ENCODE measurements at places on chromosomes 11 and 22.
A peak's percentile ranks its signal among the peaks of the same experiment; 100 is the strongest.

DNA sequence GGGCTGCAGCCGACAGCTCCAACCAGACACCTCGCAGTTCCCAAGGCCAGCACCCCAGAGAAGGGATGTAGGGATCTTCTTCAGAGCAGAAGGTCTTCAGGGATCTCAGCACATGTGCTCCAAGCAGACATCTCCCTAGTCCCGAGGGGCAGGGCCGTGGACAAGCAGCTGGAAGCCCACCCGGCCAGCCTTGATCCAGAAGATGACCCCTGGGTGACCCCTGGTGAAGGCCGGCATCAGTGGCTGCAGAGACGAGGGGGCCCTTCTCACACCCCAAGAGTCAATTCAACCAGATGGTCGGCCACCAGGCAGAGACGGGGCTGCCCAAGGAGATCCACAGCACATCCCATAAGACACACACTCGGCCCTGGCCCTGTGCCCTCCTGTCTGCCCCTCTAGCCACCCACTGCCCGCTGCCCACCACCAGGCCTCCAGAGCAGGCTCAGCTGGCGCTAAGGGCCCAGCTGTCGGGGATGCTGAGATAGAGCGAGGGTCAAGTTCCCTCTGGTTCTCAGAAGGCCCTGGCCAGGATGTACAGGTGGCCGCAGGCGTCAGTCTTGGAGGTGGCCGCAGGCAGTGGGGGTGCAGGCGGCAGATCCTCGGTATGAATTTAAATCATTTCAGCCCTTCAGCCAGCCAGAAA lies 168.3 kb downstream of the BRD1 start:
- DNase-seq, result no peak

DNA sequence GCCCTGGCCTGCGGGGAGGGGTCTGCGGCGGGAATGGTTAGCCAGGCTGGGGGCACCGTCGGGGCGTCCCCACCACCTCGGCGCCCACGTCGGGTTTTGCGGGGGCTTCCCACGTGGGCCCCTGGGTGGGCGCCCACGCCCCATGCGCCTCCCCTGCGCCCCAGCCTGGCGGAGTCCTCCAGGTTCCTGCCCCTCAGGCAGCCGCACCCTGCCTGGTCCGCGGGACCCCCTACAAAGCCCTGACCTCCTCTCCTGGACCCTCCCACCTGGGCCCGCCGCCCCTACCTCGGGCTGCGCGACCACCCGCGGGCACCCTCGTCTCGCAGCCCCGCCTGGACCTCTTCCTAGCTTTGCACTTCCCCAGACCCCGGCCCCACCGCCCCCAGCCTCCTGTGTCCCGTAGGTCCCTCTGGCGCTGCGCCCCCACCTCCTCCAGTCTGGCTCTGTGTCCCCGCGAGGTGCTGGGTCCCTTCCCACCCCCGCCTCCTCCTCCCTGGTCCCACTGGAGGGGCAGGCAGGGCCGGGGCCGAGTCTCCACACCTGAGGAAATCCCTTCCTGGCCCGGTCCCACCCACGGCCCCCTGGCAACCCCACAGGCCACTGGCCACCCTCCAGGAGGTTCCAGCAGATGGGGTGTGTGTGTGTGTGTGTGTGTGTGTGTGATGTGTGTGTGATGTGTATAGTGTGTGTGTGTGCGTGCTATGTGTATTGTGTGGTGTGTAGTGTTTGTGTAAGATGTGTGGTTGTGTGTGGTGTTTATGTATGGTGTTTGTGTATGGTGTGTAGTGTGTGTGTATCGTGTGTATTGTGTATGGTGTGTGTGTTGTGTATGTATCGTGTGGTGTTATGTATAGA lies 11.8 kb downstream of the PIM3 start:
- no peak for DNase-seq

DNA sequence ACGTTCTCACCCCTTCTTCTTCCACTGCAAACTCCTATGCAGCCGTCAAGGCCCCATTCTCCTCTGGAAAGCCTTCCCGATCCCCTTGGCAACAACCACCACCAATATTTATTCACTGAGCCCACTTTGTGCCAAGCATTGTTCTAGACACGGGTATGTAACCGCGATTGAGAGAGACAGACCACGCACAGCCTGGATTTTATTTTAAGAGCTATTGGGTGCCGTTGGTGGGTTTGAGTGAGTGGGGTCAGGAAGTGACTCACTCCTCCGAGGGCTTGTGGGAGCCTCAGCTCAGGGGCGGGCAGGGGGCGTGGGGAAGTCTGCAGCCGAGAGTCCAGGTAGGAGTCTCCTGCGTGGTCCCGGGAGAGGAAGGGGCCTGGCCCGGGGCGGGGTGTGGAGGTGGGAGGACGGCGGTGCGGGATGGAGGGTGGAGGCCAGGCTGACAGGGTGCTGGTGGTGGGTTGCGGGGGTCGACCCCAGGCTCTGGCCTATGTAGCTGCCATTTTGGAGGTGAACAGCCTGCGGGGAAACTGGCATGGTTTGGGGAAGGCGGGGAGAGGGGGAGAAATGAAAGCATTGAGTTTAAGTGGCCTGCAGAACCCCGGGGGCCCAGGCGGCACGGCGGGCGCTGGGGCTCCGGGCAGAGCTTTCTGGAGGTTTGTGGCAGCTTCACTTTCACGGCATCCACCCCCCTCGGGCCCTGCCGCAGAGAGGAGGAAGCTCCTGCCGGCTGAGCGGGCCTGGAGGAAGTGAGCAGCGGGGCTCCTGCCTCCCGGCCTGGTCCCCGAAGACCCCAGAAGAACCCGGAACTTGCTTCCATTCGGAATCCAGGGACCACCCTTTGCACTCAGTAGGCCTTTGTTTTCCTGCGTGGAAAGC lies 547 bp downstream of the PARVG start:
- DNase-seq, result peak; percentile 48

DNA sequence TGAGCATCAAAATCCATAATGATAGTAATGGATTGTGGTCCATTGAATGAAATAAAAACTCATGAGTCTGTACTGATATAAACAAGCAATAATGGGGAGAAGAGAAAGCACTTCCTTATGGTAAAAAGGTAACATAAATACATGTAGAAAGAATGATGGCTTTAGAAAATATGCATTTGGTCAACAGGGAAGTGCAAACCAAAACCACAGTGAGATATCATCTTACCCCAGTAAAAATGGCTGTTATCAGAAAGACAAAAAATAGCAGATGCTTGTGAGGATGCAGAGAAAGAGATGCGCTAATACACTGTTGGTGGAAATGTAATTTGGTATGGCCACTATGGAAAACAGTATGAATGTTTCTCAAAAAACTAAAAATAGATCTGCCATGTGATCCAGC lies 6.9 kb upstream of the MMP20 start:
- DNase-seq, result no peak

GRCh38 chr22:22936915-22937656 lies 49.5 kb downstream of the IGLL5 start:
- DNase-seq, result no peak

DNA sequence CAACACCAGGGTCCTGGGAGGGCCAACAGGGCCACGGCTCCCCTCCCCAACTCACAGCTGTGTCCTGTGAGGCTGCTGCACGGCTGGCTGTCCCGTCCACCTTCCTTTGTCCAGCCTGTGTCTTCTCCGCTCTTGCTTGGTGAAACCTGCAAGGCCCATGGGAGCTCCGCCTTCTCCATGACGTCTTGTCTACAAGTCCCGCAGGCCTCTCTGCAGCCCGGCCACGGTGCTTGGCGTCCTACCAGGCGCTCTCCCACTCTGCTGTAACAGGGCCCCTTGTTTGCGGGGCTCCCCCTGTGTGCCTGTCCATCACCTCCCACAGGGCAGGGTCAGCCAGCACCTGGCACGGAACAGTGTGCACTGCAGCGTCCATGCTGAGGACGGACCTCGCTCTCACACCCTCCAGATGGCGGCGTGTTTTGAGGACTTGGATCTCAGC lies 866.8 kb downstream of the TBC1D22A start:
- DNase-seq, result no peak
